ENCODE measurements at places on chromosomes 13 and 19.

DNA sequence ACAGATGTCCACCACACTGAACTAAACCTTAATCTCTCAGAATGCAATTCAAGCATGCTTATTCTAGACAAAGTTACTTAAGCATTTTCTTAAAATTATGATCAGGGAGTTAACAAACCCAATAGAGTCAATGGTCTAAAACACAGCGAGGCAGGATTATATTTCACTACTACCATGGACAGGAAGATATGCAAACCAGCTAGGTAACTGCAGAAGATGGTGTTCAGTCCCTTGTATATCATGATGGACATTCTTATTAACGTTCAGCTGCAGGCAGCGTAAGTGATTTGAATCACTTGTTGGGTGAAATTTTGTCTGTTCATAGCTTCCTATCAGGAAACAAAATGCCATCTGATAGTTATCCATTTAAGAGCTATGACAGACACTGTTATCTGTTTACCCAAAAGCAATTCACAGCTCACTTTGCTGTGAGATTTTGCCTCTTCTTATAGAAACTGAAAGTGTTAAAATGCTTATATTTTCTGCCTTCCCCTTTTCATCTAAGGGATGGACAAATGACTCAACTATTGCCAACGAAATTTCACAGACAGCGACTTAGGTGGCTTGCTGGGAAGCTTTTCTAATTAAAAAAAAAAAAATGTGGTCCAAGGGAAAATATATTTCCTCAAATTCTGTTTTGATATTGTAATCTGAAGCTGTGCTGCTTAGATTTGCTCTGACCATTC, 591.9 kb downstream of the DACH1 start:
- no peak for DNase-seq

- no peak for DNase-seq
Measured at GRCh38 chr19:29539131-29539530, 13.3 kb downstream of the VSTM2B start.

- DNase-seq = no peak
Measured at GRCh38 chr13:62375653-62376052, 960.0 kb upstream of the PCDH20 start.

- no peak for DNase-seq
Measured at GRCh38 chr13:39684531-39685137, 29.2 kb downstream of the COG6 start.

GRCh38 chr13:60384911-60385310, 12.1 kb upstream of the TDRD3 start:
- DNase-seq = no peak

DNA sequence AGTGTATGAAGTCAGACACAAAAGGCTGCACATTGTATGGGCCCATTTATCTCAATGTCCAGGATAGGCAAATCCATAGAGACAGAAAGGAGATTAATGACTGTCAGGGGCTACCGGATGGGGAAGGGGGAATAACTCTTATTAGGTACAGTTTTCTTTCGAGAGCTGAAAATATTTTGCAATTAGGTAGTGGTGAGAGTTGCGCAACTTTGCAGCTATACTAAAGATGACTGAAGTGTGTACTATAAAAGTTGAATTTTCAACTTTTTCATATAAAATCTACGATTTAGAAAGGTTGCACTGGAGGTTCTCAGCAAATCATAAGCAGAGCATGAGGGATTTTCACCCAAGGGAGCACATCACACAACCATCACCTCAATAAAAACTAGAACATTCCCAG, 16.1 kb upstream of the SLC15A1 start:
- no peak for DNase-seq

- no peak for DNase-seq
Measured at GRCh38 chr19:49422407-49423070, 702 bp downstream of the PTH2 start.

GRCh38 chr19:835210-835810, 5.5 kb upstream of the PRTN3 start:
- no peak for DNase-seq

DNA sequence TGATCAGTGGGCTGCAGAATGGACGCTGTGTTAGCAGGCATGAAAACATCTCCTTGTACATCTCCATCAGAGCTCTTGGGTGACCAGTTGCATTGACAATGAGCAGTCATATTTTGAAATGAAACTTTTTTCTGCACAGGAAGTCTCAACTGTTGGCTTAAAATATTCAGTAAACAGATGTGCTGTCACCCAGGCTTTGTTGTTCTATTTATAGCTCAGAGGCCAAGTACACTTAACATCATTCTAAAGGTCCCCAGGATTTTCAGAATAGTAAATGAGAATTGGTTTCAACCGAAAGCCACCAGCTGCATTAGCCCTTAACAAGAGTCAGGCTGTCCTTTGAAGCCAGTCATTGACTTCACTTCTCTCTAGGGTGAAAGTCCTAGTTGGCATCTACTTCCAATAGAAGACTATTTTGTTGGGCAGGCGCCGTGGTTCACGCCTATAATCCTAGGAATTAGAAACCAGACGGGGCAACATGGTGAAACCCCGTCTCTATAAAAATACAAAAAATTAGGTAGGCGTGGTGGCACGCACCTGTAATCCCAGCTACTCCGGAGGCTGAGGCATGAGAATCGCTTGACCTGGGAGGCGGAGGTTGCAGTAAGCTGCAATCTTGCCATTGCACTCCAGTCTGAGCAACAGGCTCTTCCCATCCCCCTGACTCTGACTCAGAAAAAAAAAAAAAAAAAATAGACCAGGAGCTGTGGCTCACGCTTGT, 7.9 kb upstream of the PDE4A start:
- no peak for DNase-seq

GRCh38 chr13:96822895-96823294, 171.4 kb downstream of the OXGR1 start:
- DNase-seq = no peak

DNA sequence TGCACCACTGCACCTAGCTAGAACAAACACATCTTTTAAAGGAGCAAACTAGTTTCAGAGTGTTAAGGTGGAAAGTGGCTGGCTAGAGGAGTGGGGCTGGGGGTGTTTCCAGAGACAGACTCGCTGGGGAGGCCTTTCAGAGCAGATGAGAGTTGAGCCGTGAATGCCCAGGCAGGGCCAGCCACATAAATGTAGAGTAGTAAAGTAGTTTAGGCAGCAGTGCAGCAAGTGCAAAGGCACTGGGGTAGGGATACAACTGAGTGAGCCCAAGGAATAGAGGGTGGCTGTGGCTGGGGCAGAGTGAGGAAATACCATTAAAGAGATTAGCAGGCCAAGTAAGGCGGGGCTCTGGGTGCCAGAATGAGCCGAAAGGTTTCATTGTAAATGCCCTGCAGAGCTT, 72.0 kb downstream of the ALOX5AP start:
- no peak for DNase-seq

GRCh38 chr19:53333066-53333462, 485 bp upstream of the ZNF845 start:
- DNase-seq = no peak

DNA sequence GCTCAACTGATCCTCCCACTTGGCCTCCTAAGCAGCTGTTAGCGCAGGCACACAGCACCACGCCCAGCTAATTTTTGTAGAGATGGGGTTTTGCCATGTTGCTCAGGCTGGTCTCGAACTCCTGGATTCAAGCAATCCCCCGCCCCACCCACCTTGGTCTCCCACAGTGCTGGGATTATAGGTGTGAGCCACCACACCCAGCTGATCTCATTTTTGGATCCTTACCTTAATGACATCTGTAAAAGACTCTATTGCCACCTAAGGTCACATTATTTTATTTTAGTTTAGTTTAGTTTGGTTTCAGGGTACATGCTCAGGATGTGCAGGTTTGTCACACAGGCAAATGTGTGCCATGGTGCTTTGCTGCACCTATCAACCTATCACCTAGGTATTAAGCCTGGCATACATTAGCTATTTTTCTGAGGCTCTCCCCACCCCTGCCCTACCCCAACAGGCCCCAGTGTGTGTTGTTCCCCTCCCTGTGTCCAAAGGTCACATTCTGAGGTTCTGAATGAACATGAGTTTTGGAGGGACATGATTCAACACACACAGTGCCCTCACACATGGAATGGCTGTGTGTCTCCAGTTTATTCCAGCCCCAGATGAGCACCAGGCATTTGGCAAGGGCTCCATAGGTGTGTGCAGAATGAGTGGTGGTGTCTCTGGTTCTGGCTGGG, 1.3 kb downstream of the OR10H5 start:
- no peak for DNase-seq

GRCh38 chr13:114225610-114226009, 9.1 kb upstream of the CDC16 start:
- no peak for DNase-seq

- DNase-seq = no peak
Measured at GRCh38 chr13:51912091-51912490, 50.3 kb downstream of the CCDC70 start.

- DNase-seq = no peak
Measured at GRCh38 chr13:26943748-26944147, 183.2 kb upstream of the GPR12 start.

- no peak for DNase-seq
Measured at GRCh38 chr13:97108530-97108900, 113.6 kb upstream of the MBNL2 start.

- no peak for DNase-seq
Measured at GRCh38 chr13:93690139-93690538, 463.5 kb downstream of the GPC6 start.

GRCh38 chr13:49539746-49540145, 44.0 kb downstream of the PHF11 start:
- DNase-seq = no peak

- no peak for DNase-seq
Measured at GRCh38 chr13:93549326-93550005, 322.9 kb downstream of the GPC6 start.

- DNase-seq = no peak
Measured at GRCh38 chr13:96636001-96636709, 358.1 kb downstream of the OXGR1 start.

GRCh38 chr13:41568972-41569351, 111.6 kb downstream of the RGCC start:
- no peak for DNase-seq

DNA sequence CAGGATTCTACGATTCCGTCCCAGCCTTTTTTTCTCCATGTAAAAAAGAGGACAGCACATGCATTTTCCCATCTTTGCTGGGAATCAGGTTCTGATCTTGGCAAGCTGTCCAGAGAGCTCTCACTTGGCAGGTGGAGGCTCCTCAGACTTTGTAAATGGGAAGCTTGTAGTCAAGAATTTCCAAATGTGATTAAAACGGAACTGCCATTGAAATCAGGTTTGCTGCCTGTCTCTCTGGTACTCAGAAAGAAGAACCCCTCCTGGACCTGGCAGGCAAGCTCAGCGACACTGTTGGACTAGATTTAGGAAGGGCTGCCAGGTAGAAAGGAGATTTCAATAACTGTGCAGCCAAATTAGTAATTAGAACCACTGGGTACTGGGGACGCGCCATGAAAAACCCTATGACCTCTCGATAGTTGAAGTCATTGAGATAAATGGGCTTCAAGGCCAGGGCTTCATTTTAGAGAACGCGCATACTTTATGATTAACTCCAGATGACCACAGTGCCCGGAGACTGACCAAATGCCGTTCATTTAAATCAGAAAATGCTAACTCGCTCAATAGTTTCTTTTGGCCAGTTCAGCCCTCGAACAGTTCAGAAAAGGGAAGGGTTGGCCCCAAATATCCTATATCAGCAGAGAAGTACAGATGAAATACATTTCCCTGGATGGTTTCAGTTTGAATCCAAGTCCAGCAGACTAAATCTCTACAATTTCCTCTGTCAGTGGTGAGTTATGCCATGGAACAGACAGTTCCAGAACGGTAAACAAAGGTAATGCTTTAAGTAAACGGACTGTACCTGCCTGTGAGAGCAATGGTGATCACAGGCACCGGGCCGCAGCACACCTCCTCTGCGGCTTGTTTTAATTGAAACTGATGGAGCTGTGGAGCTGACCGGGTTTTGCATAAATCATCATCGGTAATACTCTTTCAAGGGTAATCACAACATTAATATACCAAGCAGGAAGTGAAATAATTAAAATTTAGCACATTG, 517.4 kb downstream of the RFC3 start:
- no peak for DNase-seq

DNA sequence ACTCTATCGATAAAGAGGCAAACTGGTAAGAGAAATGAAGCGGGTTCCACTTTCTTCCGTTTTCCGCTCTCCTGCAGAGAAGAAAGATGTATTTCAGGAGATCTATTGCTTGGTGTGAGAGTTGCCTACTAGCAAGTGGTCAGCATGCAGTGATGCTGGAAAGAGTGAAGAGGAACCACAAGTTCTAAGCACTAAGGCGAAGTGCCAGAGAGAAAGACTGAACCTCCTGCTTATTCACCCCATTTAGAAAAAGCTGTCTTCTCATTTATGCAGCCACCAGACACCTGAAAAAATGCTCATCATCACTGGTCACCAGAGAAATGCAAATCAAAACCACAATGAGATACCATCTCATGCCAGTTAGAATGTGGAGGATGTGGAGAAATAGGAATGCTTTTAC, 78.7 kb upstream of the GPC6 start:
- no peak for DNase-seq

GRCh38 chr13:109720758-109721184, 65.6 kb downstream of the IRS2 start:
- no peak for DNase-seq

DNA sequence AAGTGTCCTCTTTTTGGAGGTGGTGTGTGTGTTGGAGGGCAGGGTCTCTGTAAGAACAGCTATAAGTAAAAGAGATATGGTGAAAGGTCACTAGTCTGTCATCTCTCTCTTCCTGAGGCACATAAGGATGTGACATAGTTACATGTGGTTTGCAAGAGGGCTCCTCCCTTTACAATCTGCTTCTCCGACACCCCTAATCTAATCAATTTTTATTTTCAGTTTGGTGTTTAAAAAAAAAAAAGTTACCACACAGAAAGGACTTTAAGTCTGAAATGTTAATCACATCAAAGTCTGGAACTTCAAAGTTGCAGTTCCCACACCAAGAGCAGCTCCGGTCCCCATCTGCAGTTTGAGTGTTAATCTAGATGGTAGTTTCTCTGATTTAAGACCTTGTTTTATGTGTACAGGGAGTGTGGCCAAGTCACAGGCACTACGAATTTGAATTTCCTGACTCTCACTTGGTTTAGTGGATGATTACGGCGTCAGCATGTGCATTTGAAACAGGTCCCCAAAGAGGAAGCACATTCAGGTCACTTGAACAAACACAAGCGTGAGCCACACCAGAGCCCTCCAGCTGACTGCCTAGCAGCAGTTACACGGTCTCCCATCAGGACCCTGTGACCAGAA, 53.1 kb downstream of the FOXO1 start:
- no peak for DNase-seq

GRCh38 chr13:23212671-23213070, 31.9 kb downstream of the SGCG start:
- DNase-seq = no peak

All from cortex of kidney (tissue), 1 donor.